SK-MEL-5 (cell line): ENCODE measurements at places on chromosomes 7 and 10.

DNA sequence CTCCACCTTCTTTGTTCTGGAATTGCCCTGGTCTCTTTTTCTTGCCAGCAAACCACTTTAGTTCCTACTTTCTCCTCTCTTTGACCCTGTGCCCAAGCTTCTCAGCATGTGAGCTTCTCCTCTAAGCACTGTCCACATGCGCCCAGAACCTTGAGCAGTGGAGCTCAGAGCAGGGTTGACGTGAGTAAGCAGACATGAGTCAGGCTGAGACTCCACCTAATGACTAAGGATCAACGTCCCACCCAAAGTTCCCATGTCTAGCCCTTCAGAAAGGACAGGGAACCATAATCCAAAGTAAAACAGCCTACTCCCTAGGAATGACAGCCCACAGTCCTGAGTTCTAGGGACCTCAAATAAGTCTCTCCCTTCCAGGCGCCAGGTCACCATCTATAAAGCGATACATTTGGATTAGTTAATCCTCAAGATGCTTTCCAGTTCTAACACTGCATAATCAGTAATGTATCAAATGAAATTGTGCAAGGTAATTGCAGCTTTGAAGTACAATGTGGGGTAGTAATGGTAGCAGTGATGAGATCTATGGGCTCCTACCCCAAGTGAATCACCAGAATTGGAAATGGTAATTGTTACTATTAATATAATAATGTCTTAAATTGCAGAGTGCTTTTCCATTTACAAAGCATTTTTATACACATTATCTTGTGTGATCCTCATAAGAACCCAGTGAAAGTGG is 44.5 kb downstream of the KCNMA1 start:
- DNase-seq, result no peak

DNA sequence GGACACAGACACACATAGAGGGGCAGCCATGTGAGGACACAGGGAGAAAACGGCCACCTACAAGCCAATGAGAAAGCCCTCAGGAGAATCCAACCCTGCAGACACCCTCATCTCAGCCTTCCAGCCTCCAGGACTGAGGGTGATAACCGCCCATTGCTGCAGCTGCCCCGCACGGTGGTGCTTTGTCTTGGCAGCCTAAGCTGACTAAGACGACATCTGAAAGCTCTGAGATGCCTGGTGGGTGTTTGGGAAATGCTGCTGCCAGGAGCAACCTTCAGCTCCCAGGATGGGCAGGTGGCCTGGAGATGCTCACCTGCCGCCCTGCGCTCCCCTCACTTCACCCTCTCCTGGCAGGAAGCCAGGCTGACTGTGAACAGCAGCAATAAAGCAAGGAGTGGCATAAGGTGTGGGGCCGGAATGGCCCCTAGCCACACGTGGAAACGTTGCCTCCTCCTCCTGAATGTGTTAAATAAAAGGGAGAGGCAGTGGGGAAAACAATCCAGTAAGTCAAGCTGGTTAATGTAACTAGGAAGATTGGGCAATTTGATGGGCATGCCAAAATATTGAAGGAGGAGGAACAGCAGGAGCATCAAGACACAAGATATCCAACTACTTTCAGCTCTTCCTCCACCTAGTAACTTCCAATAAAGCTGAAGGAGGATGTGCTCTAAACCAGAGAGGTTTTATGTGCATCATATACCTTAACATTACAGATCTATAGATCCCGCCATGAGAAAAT is 121.5 kb downstream of the TNS3 start:
- no peak for DNase-seq

GRCh38 chr10:75565286-75566251 is 134.1 kb downstream of the LRMDA start:
- no peak for DNase-seq

GRCh38 chr7:55034776-55035175 is 16.0 kb downstream of the EGFR start:
- no peak for DNase-seq

DNA sequence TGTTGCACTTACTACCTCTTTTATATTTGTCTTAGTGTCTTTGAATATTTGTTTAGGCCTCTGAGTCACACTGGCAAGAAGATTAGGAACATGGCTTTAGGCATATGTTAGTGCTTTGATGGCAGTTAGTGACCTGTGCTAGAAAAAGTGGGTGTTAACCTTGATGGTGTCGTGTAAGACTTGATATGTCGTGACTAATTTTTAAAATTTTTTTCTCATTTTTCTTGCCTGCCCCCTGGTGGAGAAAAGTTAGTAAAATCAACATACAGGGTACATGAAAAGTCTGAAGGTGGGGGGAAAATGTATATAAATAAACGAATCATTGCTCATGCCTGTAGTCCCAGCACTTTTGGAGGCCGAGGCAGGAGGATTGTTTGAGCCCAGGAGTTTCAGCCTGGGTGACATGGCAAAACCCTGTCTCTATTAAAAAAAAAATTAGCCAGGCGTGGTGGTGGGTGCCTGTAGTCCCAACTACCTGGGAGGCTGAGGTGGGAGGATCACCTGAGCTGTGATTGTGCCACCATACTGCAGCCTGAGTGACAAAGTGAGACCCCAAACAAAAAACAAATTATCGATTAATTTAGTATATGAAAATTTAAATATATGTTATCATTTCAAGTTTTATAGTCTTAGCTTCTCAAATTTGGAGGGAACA is 44.6 kb downstream of the TAX1BP1 start:
- peak; percentile 84 for DNase-seq
